IMR-90 (cell line): ENCODE measurements at places on chromosomes 4 and X. TPM values are rescaled to one million over a fixed set of nuclear protein-coding genes. Genes with fewer than 3 reads are reported as not detected.

ATP7A gene
- 21.1 and 22.4 TPM in 2 replicates for total RNA-seq

GRCh38 chr4:145663194-145663593 is 16.8 kb upstream of the C4orf51 start:
- DNase-seq: no peak

MAML3 gene
- 0.90 and 1.1 TPM in 2 replicates for total RNA-seq

GRCh38 chr4:113756005-113756410 is 5.5 kb downstream of the CAMK2D start:
- DNase-seq: peak; percentile 70

MGAT4D gene
- not detected in 2 replicates for total RNA-seq

DNA sequence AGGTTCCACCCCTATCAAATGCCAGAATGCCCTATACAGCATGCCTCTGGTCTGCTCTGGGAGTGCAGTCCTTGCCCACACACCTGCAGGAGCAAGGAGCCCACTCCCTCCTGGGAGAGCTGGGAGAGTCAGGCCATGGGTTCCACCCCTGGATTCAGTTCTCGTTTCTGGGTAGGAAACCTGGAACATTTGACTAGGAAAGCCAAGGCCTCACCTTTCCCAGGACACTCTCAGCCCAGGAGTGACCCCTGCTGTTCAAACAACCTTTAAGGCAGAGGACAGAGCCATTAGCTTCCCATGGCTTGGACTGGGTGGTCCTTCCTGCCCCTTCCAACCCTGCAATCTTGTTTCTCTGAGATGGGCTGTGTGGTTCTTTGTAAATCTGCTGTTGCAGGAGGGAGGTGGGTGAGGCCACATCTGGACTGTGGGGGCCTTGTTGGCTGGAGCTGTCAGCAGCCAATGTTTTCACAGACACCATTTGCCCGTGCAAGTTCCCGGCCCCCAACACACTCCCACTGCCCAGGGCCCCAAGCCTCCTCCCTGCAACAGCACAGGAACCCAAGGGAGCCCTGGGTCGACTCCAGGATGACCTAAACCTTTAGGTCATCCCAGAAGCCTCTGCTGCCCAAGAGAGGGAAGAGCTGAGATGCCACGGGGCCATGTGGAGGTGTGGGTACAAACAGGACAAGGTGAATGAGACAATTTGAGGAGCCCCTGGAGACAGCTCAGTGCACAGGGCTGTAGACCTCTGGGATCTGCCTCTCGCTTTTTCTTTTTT is 104.4 kb downstream of the PJA1 start:
- peak; percentile 31 for DNase-seq

ARX gene
- total RNA-seq: not detected in 2 replicates

GRCh38 chrX:93791304-93791703 is 117.3 kb downstream of the FAM133A start:
- DNase-seq: no peak

GRCh38 chrX:131279617-131280016 is 9.5 kb downstream of the IGSF1 start:
- DNase-seq: no peak

GRCh38 chrX:132333351-132333750 is 114.1 kb upstream of the RAP2C start:
- no peak for DNase-seq

UNC5C gene
- total RNA-seq: under 0.01 TPM in 1 of 2 replicates, not detected in the other
